Keratinocyte (primary cell): ENCODE measurements at places on chromosomes 12 and 14.
A peak's percentile ranks its signal among the peaks of the same experiment; 100 is the strongest.

DNA sequence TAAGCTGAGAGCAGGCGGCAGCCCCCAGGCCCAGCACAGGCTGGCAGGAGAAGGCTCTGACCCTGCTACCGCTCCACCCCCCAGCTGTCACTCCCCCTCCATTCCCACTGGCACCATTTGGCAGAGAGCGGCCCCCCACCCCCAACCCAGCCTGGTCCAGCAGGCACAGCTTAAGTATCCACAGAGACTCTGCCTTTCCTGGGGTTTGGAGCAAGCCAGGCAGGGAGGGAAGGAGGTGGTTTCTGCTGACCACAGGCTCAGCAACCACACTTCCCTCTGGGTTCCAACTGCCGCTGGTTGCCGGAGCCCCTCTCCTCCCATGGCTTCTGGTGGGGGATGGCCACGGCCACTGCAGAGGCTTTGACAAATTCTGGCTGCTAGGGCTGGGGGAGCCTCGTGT lies 30.5 kb upstream of the CCND2 start:
- H3K27me3 ChIP-seq: peaks cover 4% of the 10 kb centered on the region
- no peak overlapping the region for H3K4me3 ChIP-seq
- H3K27ac ChIP-seq: no peak overlapping the region
- H3K36me3 ChIP-seq: no peaks in the 10 kb centered on the region
- DNase-seq: no peak

GRCh38 chr12:91662021-91662420 lies 479.4 kb upstream of the DCN start:
- H3K27me3 ChIP-seq: no peaks in the 10 kb centered on the region
- no peak overlapping the region for H3K4me3 ChIP-seq
- DNase-seq: no peak
- no peaks in the 10 kb centered on the region for H3K4me1 ChIP-seq
- H3K27ac ChIP-seq: no peak overlapping the region

DNA sequence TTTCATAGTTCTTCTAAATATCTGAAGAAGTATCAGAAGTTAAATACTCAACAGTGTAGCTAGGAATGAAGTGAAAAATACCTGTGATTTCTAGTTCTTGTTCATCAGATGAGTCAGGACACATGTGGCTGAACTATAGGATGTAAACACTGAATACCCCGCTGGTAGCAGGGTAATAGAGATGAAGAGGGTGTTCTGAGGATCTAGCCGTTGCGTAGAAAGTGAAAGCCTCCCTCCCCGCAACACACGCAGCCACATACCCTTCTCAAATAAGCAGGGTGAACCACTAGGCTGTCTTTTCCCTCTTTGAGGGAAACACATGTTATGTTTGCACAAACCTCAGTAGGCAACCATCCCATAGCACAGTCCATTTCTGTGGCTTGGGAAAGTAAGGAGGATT lies 16.4 kb upstream of the RNASE12 start:
- no peaks in the 10 kb centered on the region for H3K4me1 ChIP-seq
- H3K27ac ChIP-seq: no peak overlapping the region
- no peak for DNase-seq

GRCh38 chr12:70317781-70318180 lies 48.3 kb upstream of the KCNMB4 start:
- no peak overlapping the region for H3K4me3 ChIP-seq
- H3K4me1 ChIP-seq: no peaks in the 10 kb centered on the region
- H3K27me3 ChIP-seq: no peaks in the 10 kb centered on the region
- H3K27ac ChIP-seq: no peak overlapping the region

- no peak for DNase-seq
- no peaks in the 10 kb centered on the region for H3K36me3 ChIP-seq
- H3K4me3 ChIP-seq: no peak overlapping the region
- no peaks in the 10 kb centered on the region for H3K27me3 ChIP-seq
Observed at GRCh38 chr12:125340791-125341190, 275.6 kb downstream of the AACS start.

DNA sequence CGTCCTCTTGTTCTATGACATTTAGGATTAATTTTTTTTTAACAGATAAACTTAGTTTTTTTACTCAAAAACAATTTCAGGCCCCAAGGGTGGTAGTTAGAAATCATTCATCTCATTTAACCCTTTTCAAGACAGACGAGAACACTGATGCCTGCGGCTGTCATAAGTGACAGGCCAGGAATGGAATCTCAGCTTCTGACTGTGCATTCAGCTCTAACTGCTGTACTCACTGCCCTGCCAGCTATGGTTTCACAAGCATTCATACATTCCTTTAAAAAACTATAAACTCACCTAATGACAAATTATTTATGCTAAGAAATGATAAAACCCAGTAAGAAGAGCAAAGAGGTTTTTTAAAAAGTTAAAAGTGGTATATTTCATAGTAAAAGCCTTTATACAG lies 8.8 kb downstream of the DENND5B start:
- DNase-seq: no peak
- no peak overlapping the region for H3K4me3 ChIP-seq
- H3K27me3 ChIP-seq: no peaks in the 10 kb centered on the region
- H3K4me1 ChIP-seq: peaks cover 13% of the 10 kb centered on the region

- no peak for DNase-seq
- peaks cover 7% of the 10 kb centered on the region for H3K4me1 ChIP-seq
- H3K27ac ChIP-seq: no peak overlapping the region
Observed at GRCh38 chr12:124437617-124438436, 129.6 kb downstream of the NCOR2 start.

- no peak overlapping the region for H3K4me3 ChIP-seq
- H3K4me1 ChIP-seq: no peaks in the 10 kb centered on the region
- no peak overlapping the region for H3K27ac ChIP-seq
- no peak for DNase-seq
- H3K27me3 ChIP-seq: no peaks in the 10 kb centered on the region
Observed at GRCh38 chr14:76261371-76261811, 109.7 kb downstream of the GPATCH2L start.

DNA sequence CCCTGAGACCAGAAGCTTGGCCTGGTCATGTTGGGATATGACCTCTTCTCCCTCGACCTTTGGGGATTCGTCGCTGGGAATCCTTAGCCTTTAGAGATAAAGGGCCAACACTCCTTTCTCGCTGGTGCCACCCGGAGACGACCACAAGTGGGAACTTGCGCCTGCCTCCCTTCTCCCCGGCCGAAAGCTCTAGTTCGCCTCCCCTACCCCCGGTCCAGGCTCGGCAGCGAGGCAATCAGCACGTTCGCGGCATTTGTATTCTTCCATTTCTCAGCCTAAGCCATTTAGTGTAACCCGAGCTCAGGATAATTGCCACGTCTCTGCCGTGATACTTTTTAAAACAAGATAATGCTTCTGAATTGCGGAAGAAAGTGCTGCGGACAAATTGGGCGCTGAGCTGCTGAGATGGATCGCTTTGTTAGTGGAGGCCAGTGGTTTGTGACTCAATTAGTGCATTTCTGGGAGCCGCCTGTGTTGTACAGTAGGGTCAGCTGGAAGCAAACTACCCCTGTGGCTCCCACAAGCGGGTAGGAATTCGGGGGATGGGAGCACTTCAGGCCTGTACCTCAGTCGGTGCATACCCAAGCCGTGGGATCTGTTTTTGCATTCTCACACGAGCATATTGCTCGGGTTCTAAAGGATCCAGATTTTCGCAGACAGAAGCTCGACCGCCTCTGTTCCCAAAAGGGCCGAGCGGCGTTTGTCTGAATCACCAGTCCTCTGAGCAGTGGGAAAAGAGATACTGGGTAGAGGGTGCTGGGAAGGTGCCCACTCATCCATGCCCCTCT lies 6.8 kb upstream of the SIX1 start:
- DNase-seq: no peak
- no peaks in the 10 kb centered on the region for H3K36me3 ChIP-seq
- H3K4me3 ChIP-seq: peak overlapping the region; percentile 74
- H3K27me3 ChIP-seq: peaks cover 75% of the 10 kb centered on the region
- no peak overlapping the region for H3K27ac ChIP-seq

DNA sequence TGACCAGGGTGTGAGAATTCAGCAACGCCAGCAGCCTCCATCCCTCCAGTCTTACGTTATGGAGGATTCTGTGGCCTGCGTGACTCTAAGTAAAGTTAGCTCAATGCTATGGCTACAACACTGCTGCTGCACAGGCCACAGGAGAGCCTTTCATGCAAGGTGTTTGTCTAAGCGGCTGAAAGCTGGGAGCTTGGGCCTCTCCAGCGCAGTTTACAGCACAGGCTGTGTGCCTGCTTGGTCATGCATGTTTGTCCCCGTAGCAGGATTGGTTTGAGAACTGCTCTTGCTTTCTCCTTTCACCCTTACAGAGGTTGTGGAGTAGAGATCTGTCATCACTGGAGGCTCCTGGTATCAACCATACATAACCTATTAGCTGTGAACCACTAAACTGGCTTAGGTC lies 113.1 kb upstream of the TMCC3 start:
- H3K27ac ChIP-seq: no peak overlapping the region
- H3K36me3 ChIP-seq: no peaks in the 10 kb centered on the region
- H3K4me1 ChIP-seq: peaks cover 7% of the 10 kb centered on the region
- H3K27me3 ChIP-seq: no peaks in the 10 kb centered on the region
- no peak overlapping the region for H3K4me3 ChIP-seq

- H3K27me3 ChIP-seq: no peaks in the 10 kb centered on the region
- H3K36me3 ChIP-seq: no peaks in the 10 kb centered on the region
- no peak for DNase-seq
- peaks cover 13% of the 10 kb centered on the region for H3K4me1 ChIP-seq
- no peak overlapping the region for H3K4me3 ChIP-seq
- peak overlapping the region; percentile 41 for H3K27ac ChIP-seq
Observed at GRCh38 chr12:46998811-46999368, 80.5 kb upstream of the PCED1B start.
